ENCODE measurements at places on chromosomes 3 and 15.

- no peak for DNase-seq
Observed at GRCh38 chr3:98968824-98969223, 67.3 kb upstream of the DCBLD2 start.

DNA sequence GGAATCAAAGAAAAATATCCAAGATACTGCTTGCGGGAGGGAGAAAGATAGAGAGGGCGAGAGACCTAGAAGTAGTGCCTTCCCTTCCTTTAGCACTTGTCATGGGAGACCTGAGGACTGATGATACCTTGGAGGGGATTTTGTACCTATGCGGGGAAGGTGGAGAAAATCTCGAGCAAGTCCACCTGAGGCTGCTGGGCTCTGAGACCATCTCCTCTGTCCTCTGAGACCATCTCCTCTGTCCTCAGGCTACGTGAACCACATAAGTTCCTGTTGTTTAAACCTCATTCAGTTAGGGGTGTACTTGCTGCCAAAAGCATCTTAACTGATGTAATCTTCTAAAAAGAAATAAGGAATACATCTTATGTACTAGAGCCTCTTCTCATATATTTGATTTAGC lies 164.9 kb downstream of the NR2F2 start:
- no peak for DNase-seq

GRCh38 chr15:89835176-89835564 lies 20.5 kb upstream of the ANPEP start:
- DNase-seq, result no peak

- no peak for DNase-seq
Observed at GRCh38 chr3:141849056-141849815, 27.2 kb upstream of the ATP1B3 start.

DNA sequence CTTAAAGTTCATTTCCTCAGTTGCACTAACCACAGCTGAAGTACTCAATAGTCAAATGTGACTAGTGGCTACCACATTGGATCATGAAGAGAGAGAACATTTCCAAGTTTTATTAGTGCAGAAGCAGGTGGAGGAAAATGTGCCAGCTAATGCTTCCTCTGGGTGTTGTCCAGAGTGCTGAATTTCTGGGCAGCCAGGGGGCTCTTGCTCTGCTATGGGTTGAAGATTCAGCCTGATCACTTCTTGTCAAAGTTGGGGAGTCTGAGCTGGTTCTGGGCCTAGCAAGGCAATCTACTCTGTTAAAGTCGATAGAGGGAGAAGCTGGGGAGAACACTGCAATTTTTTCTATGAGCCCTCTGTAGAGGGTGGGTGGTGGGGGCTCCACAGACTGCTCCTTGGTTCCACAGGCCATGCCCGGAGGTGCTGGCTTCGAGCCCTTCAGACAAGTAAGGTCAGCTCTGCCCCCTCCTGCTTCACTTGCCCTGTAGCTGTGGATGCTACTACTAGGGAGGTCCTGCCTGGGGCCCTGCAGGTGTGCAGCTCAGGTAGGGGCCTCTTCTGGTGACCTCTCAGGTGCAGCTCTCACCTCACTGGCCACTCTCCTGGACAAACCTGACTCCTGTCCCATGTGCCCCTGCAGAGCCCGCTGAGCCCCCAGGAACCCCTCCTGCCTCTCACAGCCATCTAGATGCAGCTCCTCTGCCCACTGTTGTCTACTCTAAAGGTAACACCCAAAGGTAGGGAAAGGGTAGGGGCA lies 8.2 kb downstream of the ALG3 start:
- DNase-seq, result no peak

DNA sequence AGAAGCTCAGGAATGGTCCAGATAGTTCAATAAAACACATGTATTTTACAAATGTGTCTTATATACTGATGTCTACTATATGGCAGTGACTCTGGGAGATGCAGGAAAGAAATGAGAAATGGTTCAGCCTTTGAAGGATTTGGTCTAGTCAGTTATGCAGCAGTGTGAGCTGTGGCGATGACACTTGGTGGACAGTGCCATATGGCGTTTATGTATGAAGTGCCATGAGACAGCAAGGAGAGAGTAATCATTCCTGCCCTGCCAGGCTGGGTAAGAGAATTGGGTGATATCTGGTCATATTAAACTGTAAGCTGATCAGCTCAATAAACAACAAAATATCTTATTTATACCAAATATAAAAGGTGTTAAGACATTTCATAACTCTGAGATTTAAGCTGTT lies 47.6 kb upstream of the ANP32A start:
- DNase-seq, result no peak

GRCh38 chr15:62257996-62258521 lies 93.0 kb upstream of the C2CD4B start:
- no peak for DNase-seq

GRCh38 chr3:74591342-74591741 lies 23.1 kb downstream of the CNTN3 start:
- no peak for DNase-seq

- no peak for DNase-seq
Observed at GRCh38 chr3:4979428-4980228, at the start of gene BHLHE40. Gene BHLHE40, plus strand, starts transcription at chr3:4979437. Its CDS starts 282 bp downstream, at chr3:4979719.

DNA sequence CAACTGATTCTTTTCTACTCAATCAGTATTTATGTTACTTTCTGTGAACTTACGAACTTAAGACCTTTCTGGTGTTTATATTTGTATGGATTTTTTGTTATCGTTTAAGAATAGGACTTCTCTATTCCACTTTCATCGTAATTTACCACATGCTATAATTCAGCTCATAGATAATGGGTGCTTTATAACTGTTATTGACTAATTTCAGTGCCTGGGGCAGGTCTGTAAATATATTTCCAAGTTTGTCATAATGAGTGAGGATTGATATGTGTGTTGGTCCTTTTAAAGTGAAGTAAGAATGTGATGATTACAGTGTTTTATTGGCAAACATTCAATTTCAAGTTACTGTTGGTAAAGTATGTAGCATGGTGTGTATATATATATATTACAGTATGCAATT lies 1.8 kb upstream of the NAALADL2 start:
- no peak for DNase-seq

- no peak for DNase-seq
Observed at GRCh38 chr3:150275941-150276340, 132.2 kb upstream of the TSC22D2 start.

- no peak for DNase-seq
Observed at GRCh38 chr3:163924600-163924999, 1153.7 kb downstream of the SI start.

GRCh38 chr3:105513886-105514285 lies 147.2 kb downstream of the ALCAM start:
- DNase-seq, result no peak

DNA sequence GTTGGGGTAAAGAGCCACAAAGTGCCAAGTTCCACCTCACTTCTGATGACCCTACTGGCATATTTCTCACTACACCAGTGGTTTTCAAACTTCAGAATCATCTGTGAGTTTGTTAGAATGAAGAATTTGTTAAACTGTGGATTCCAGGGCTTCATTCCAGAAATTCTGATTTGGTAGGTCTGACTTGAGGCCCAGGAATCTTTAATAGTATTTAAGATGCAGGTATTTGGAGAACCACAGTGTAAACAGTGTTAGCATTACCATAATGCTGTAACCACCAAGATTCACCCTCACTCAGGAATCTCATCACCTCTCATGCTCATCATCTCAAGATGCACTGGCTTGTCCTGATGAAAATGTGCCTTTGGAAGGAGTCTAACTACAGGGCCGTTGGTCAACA lies 6.0 kb downstream of the KCNMB3 start:
- no peak for DNase-seq

DNA sequence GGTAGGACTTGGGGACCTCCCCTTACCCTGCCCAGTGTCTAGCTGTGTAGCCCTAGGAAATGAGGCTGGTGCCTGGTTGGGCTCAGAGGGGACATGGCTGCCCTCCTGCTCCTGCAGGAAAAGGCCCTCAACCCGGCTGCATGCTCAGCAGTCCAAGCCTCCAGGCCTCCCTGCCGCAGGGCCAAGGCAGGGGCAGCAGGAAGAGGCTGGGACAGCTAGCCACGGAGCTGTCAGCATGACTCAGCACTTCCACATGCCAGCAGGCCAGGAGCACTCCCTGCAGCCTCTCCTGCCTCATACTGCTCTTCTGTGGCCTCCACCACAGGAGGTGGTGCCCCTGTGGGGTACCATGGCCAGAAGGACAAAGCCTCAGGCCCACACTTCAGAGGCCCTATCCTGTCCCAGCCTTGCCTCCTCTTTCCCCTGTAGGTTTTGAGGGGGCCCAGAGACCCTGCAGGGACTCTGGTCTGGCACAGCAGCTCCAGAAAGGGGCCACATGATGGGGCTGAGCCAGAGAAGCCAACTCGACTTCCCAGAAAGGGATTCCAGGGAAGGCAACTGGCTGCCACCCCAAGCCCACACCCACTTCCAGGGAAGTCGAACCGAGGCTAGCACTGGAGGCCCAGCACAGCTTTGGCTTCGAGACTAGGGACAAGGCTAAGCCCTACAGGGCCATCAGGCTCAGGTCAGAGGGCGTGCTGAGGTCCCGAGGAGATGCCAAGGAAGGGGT lies 19.5 kb downstream of the TKT start:
- DNase-seq, result peak; percentile 46

GRCh38 chr3:169161011-169161410 lies 502.5 kb downstream of the MECOM start:
- DNase-seq, result no peak

DNA sequence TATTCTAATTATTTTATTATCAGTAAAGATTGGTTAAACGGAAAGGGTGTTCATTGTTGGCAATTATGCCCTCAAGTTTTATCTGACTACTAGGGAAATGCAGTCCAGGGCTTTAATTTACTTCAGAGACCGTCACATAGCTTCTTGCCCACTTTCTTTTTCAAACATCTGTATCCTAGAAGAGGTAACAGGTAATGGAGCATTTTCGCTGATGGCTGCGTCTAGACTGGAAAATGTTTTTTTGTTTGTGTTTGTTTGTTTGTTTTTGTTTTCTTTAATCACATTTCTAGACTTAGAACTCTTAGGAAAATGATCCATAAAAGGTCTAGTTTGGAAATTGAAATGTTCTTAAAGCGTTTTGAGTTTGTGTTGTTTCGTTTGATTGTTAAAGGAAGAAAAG lies 71.4 kb downstream of the ANXA2 start:
- DNase-seq, result no peak

DNA sequence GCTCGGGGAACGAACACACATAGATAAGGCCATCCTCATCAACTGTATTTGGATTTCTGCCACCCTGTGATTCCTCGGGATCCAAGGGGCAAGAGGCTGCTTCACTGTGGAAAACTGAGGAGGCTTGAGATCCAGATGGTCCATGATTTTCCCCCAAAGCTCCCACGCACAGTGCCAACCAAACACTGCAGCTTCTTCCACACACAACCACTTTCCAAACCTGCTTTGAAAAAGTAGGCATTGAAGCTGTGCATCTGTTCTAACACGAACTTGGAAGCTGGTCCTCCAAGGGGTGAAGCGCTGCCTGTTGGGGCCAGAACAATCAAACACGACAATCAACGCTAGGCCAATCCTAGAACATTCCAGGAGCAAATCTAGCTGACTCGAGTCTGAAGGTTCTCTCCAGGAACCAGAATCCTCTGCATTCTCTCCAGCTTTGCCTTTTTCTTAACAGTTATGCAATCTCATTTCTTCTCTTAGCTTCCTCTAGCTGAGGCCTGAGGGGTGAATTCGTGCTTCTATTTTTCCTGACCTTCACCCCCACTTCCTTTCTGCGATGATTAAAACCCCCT lies 104.4 kb downstream of the LRRK1 start:
- no peak for DNase-seq

DNA sequence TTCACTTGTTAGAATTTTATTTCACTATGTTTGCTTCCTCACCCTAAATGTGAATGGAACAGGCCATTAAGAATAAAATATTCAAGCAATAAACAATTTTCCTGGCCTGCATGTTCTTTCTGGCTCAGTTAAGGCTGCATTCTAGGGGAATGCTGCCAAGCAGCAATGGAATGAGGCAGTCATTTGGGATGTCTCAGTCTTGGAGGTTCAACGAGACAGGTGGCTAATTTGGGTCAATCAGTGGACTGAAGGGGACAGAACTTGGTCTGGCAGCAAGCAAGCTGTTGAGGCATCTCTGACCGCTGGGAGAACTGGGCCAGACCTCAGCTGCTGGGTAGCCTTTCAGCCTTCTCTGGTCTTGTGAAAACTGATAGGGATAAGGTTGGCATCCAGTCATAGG lies 241.6 kb downstream of the NLGN1 start:
- DNase-seq, result no peak

DNA sequence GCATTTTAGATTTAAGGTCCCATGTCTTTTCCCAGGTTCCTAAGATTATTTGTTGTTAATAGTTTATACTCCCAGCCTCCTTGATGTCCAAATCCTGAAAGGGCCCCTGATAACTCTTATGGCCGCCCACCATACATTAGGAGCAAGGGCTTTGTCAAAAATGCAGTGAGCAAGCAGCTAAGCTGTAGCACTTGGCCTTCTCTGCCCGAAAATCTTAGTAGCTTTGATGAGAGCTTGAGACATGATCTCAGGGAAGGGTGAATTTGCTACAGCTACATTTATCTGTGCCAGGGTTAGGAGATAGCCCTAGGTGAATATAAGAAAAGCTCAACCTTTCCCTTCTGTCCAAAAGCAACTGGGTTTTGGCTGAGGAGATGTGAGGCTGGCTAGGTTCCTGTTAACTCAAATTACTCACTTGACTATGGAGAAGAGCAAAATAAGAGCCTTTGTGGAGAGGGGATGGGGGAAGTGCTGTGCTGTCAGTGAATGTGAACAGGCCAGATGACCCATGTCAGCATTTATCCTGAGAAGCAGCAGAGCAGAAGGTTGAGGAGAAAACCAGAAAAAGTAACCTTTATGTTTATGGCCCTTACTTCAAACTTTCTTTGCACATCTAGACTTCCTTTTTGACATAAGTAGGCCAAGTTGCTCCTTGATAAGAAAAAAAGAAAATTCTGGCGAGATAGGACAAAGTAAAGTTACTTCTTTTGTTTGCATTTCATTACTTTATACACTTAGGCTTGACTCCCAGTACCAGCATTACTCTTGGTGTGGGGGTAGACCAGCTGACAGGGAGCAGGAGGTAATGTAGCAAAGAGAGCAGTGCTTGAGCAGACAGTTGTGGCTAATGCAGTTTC lies 21.1 kb downstream of the MAPK6 start:
- DNase-seq, result no peak

DNA sequence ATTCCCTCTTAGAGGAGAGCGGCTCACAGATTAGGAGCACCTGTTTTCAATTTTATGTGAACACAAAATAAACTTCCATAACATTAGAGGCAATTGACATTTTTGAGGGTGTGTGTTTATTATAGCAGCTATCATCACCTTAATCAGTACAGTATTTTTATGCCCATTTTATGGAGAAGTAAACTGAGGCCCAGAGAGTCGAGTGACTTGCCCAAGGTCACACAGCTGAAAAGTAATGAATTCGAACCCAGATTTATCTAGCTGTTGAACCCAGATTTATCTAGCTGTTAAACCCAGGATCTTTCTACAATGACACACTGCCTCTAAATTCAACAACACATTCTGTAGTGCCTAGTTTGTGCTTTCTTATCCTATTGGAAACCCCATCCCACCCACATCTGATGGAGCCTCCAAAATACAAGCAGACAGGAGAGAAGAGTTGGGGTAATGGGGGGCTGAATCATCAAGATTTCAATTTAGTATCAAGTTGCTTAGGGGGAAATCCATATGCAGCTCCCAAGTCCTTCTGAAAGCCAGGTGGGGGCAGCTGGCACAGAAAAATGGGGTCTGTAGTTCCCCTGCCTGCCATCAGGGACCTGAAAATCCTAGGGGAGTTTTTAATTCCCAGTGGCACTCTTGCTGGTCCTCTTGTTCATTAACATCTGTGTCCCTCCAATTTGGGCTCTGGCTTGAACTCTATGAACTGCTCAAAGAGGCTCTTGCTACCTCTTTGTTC lies 50.4 kb upstream of the TRA2B start:
- DNase-seq, result no peak

GRCh38 chr3:72309661-72310418 lies 524.9 kb upstream of the PROK2 start:
- DNase-seq, result no peak

- no peak for DNase-seq
Observed at GRCh38 chr3:45923755-45924154, 19.5 kb upstream of the CXCR6 start.

All from activated CD4-positive, alpha-beta T cell treated with anti-CD3 and anti-CD28 coated beads, Interleukin-10, Interleukin-2, amounts not matched to agents 100 ng/mL and 50 ng/mL, durations not matched to agents 16 hours and 8 hours (primary cell).